Thoracic aorta (tissue), 2 donors: ENCODE measurements at places on chromosomes 1 and 21. TPM values are rescaled to one million over a fixed set of nuclear protein-coding genes. Genes with fewer than 3 reads are reported as not detected.
A peak's percentile ranks its signal among the peaks of the same experiment; 100 is the strongest.

- no peak for DNase-seq
- no peak overlapping the region for H3K4me3 ChIP-seq
- no peaks in the 10 kb centered on the region for H3K36me3 ChIP-seq
- H3K27ac ChIP-seq = no peak overlapping the region
- H3K27me3 ChIP-seq = no peaks in the 10 kb centered on the region
These were observed 8.7 kb downstream of the CFAP107 start for GRCh38 chr1:12754738-12755137.

The URB2 gene
- 8.5 TPM for total RNA-seq

- H3K27ac ChIP-seq = no peak overlapping the region
- peaks cover 3% of the 10 kb centered on the region for H3K27me3 ChIP-seq
- H3K4me3 ChIP-seq = no peak overlapping the region
- no peaks in the 10 kb centered on the region for H3K36me3 ChIP-seq
- DNase-seq = no peak
These were observed 52.5 kb downstream of the SIM2 start for GRCh38 chr21:36751383-36751782.

GRCh38 chr1:223260712-223261111 is 103.3 kb downstream of the SUSD4 start:
- H3K36me3 ChIP-seq = no peaks in the 10 kb centered on the region
- H3K27ac ChIP-seq = no peak overlapping the region
- no peaks in the 10 kb centered on the region for H3K4me1 ChIP-seq
- DNase-seq = no peak
- no peaks in the 10 kb centered on the region for H3K27me3 ChIP-seq
- no peak overlapping the region for H3K4me3 ChIP-seq

The SPRR5 gene
- not detected for total RNA-seq

The S100A14 gene
- 4.2 TPM for total RNA-seq

DNA sequence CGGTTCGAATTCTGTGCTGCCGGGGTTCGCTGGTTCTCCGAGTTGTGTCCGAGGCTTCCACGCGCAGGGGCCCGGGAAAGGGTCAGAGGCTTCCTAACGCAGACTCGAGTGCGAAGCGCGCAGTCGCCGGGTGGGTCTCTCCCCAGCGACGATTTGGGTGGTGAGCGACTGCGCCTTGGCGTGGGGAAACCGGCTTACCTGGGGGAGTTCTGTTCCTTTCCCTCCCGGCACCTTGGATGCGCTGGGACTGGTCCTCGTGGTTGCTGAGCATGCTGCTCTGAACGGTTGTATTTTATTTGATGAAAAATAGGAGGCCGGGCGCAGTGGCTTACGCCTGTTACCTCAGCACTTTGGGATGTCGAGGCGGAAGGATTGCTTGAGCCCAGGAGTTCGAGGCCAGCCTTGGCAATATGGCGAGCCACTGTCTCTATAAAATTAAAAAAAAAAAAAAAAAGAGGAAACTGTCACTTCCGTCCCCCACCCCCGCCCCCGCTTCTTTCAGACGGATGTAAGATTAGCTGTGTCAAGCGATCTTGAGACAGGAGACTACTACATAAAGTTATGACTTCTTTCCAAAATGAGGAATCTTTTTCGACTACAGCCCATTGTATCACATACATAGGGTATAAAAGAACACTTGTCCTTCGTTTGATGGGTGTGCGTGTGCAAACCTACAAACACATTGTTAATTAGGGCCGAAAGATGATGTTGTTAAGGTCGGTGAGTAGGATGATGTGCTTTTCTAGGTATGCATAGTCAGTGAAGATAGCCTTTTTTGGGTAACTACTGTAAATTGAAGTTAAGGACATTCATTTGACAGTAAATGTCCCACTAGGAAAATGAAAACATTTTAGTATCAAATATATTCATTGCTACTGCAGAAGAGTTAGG is at the start of gene CCDC18:
Gene CCDC18, plus strand, starts transcription at position 2 of the 891 bp plus-strand sequence. CDS start 2,638 bp downstream, outside the sequence.
- no peaks in the 10 kb centered on the region for H3K27me3 ChIP-seq
- peak; percentile 2 for DNase-seq
- peak within 1 kb of the TSS; percentile 82 for H3K4me3 ChIP-seq
- H3K4me1 ChIP-seq = peaks cover 28% of the 10 kb centered on the region
- no peaks in the 10 kb centered on the region for H3K36me3 ChIP-seq
- peak within 1 kb of the TSS; percentile 99 for H3K27ac ChIP-seq

DNA sequence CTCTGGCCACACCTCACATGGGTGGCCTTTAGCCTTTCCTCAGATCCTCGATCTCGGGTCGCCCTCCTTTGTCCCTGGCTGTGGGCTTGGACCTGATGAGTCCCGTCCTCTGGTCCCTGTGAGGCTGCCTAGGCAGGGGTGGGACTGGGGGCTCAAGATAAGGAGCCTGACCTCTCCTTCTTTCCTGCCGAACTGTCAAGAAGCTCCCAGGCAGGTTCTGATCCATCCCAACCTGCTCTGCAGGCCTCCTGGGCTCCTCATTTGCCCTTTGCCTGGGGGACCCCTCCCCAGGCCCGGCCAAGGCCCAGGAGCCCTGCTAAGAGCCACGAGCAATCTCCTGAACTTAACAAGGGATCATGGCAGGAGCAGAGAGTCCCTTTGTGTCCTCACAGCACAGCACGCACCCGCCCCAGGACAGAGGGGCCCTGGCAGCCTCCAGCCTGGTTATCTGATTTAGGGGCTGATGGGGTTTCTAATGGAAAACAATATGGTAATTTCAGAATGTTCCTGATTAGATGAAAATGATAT is 82.4 kb upstream of the POU3F1 start:
- peaks cover 9% of the 10 kb centered on the region for H3K27me3 ChIP-seq
- H3K4me1 ChIP-seq = peaks cover 7% of the 10 kb centered on the region
- H3K4me3 ChIP-seq = no peak overlapping the region
- H3K27ac ChIP-seq = no peak overlapping the region

- H3K36me3 ChIP-seq = peaks cover 2% of the 10 kb centered on the region
- peak overlapping the region; percentile 93 for H3K4me3 ChIP-seq
- H3K4me1 ChIP-seq = peaks cover 21% of the 10 kb centered on the region
These were observed 601 bp downstream of the CCT8 start for GRCh38 chr21:29072873-29073221.

- no peaks in the 10 kb centered on the region for H3K4me1 ChIP-seq
- no peak overlapping the region for H3K27ac ChIP-seq
- H3K36me3 ChIP-seq = no peaks in the 10 kb centered on the region
- no peak overlapping the region for H3K4me3 ChIP-seq
- H3K27me3 ChIP-seq = no peaks in the 10 kb centered on the region
These were observed 100.2 kb upstream of the GREM2 start for GRCh38 chr1:240712014-240712731.

DNA sequence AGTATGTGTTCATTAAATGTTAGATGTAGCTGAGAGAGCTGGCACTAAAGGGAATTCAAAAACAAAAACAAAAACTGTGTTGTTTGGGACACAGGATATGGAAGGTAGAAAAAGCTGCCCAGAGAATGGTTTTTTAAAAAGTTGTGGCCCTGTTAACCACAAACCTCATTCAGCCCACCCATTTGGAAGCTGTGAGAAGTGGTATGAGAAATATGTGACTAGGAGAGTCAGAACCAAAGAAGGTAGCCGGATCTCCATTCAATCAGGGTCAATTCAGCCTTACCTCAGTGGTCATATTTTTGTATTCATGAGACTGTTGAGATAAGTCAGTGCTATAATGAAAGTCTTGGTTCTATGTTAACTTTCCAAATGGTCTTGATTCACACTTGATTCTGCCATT is 29.8 kb upstream of the CACYBP start:
- peaks cover 26% of the 10 kb centered on the region for H3K4me1 ChIP-seq
- H3K27ac ChIP-seq = no peak overlapping the region
- no peaks in the 10 kb centered on the region for H3K27me3 ChIP-seq
- H3K4me3 ChIP-seq = no peak overlapping the region

The FOXD3 gene
- 1.5 TPM for total RNA-seq

The KAZN gene
- total RNA-seq = 17.4 TPM

- no peak overlapping the region for H3K27ac ChIP-seq
- no peaks in the 10 kb centered on the region for H3K27me3 ChIP-seq
- DNase-seq = no peak
- H3K36me3 ChIP-seq = no peaks in the 10 kb centered on the region
- H3K4me1 ChIP-seq = no peaks in the 10 kb centered on the region
These were observed 56.9 kb downstream of the TRIM11 start for GRCh38 chr1:228349701-228350171.

The SMCP gene
- not detected for total RNA-seq

GRCh38 chr1:208163539-208163938 is 80.6 kb downstream of the PLXNA2 start:
- H3K27me3 ChIP-seq = no peaks in the 10 kb centered on the region
- H3K4me1 ChIP-seq = peaks cover 19% of the 10 kb centered on the region
- no peak overlapping the region for H3K4me3 ChIP-seq
- DNase-seq = no peak

DNA sequence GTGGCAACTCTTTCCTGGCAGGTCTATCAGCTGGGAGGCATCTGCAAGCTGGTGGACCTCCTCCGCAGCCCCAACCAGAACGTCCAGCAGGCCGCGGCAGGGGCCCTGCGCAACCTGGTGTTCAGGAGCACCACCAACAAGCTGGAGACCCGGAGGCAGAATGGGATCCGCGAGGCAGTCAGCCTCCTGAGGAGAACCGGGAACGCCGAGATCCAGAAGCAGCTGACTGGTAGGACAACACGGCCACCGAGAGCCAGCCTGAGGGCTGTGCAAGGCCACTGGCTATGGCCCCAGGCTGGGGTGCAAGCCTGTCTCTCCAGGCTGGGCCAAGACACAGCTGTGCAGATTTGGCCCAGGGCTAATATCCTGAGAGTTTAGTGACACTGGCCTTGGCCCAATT is 34.2 kb downstream of the PKP1 start:
- H3K27ac ChIP-seq = no peak overlapping the region
- H3K36me3 ChIP-seq = no peaks in the 10 kb centered on the region
- DNase-seq = no peak
- no peaks in the 10 kb centered on the region for H3K27me3 ChIP-seq

GRCh38 chr1:14182856-14183255 is 415.6 kb upstream of the KAZN start:
- DNase-seq = no peak
- no peaks in the 10 kb centered on the region for H3K27me3 ChIP-seq
- H3K4me1 ChIP-seq = peaks cover 8% of the 10 kb centered on the region
- H3K27ac ChIP-seq = no peak overlapping the region

The ERVH48-1 gene
- total RNA-seq = not detected

- H3K27me3 ChIP-seq = no peaks in the 10 kb centered on the region
- H3K27ac ChIP-seq = no peak overlapping the region
- no peaks in the 10 kb centered on the region for H3K36me3 ChIP-seq
- H3K4me1 ChIP-seq = peaks cover 15% of the 10 kb centered on the region
These were observed 46.4 kb downstream of the TTC39A start for GRCh38 chr1:51283979-51284378.

- no peaks in the 10 kb centered on the region for H3K36me3 ChIP-seq
- H3K4me1 ChIP-seq = no peaks in the 10 kb centered on the region
- no peak overlapping the region for H3K27ac ChIP-seq
- no peaks in the 10 kb centered on the region for H3K27me3 ChIP-seq
These were observed 108.1 kb upstream of the BACE2 start for GRCh38 chr21:41059871-41060270.
